ENCODE measurements at places on chromosomes 6 and 20. TPM values are rescaled to one million over a fixed set of nuclear protein-coding genes. Genes with fewer than 3 reads are reported as not detected.

- no peak for DNase-seq
- H3K4me3 ChIP-seq: no peak overlapping the region
Observed at GRCh38 chr20:370977-371754, 9.4 kb upstream of the TRIB3 start.

Gene GLP1R
- polyA plus RNA-seq: 0.05 TPM

Gene SLC12A5
- polyA plus RNA-seq: 0.93 TPM

Gene CCN5
- polyA plus RNA-seq: 3.4 TPM

DNA sequence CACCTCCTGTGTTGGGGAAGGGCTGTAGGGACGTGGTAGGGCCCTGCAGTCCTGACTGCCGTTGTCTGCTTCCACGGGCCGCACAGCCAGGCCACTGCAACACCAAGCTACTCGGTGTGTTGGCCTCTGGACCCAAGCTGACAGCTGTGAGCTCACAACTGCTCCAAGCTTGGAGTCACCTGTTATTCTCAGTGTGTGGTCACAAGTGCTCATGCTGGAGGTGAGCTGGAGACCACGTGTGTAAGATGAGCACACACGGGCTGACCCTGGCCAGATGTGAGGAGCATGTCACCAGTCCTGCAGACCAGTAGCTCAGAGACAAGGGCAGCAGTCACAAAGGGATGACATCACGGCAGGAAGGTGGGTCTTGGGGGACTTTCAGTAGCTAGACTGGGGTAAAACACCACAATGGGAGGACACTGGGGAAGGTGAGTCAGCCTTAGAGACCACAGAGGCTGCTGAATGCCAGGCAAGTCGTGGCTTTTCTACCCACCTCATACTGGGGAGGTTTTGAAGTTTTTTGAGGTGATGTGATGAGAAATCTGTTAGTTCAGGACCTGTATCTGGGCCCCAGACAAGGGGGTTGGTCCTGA, 87.3 kb downstream of the FAM120B start:
- DNase-seq: no peak
- no peak overlapping the region for H3K4me3 ChIP-seq
- no peaks in the 10 kb centered on the region for H3K27me3 ChIP-seq
- H3K27ac ChIP-seq: no peak overlapping the region

GRCh38 chr6:98980819-98981218, 33.1 kb upstream of the FBXL4 start:
- no peaks in the 10 kb centered on the region for H3K27me3 ChIP-seq
- no peak overlapping the region for H3K27ac ChIP-seq
- no peaks in the 10 kb centered on the region for H3K4me1 ChIP-seq
- no peaks in the 10 kb centered on the region for H3K36me3 ChIP-seq
- H3K4me3 ChIP-seq: no peak overlapping the region

Gene SMPDL3A
- polyA plus RNA-seq: 18.8 TPM

Gene ZNF831
- polyA plus RNA-seq: 0.15 TPM

DNA sequence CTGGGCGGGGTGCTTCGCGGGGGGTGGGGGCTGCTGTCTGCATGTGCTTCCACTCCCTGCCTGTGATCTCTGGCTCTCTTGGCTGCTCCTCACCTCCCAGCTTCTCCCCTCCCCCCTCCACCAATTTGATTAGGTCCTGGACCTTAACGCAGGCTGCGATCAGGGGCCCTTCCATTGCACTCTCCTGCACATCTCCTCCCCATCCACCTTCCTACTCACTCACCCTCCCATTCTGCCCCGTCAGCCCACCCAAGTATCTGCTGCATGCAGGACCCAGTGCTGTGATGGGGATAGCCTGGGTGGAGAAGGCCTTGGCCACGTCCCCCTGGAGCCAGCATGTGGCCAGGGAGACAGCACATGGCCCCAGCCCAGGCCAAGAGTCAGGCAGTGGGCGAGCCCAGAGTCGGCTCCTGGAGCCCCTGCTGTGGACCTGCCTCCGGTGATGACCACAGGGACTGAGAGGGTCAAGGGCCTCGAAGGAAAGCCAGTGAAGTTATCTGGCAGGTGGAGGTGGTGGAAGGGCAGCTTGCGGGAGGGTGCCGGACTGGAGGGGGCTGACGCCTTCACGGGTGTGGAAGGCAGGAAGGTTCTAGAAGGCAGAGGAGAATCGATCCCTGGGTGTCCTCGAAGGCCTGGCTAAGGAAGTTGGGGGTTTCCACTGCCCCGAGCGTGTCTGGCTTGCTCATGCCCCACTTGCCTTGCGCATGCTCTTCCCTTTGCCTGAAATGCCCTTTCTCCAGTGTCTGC, 40.7 kb downstream of the SRC start:
- no peak overlapping the region for H3K4me3 ChIP-seq
- H3K27ac ChIP-seq: no peak overlapping the region
- H3K36me3 ChIP-seq: peaks cover 36% of the 10 kb centered on the region
- DNase-seq: peak; percentile 6

Gene THBD
- polyA plus RNA-seq: 19.7 TPM

GRCh38 chr20:32108814-32109391, 611 bp upstream of the TM9SF4 start:
- H3K4me3 ChIP-seq: peak overlapping the region; percentile 96
- H3K27ac ChIP-seq: peak overlapping the region; percentile 99
- no peak for DNase-seq
- no peaks in the 10 kb centered on the region for H3K36me3 ChIP-seq

DNA sequence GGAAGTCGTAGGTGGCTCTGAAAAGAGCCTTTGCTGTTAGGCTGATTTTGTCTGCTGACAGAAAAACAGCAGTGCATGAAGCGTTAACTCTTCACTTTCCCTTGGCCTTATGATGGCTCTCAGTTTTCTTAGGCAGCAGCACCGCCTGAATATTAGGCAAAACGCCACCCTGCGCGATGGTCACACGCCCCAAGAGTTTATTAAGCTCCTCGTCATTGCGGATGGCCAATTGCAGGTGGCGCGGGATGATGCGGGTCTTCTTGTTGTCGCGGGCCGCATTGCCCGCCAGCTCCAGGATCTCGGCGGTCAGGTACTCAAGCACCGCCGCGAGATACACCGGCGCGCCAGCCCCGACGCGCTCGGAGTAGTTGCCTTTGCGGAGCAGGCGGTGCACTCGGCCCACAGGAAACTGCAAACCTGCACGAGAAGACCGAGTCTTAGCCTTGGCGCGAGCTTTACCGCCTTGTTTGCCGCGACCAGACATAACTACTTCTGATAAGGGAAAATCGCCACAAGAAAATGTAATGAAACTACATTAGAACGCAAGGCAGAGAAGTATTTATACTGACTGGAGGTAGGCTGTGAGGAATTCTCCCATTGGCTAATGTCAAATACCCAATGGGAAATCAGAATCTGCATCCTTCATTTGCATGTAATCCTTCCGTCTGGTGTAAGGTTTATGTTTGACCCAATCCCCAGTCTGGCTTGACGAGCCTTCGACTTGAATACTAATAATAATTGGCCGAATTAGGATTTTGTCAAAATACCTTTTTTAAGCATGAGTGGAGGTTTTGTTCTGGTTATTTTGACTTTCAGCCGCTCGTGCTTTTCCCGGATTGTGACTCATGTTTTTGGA, 53.9 kb upstream of the HFE start:
- no peaks in the 10 kb centered on the region for H3K36me3 ChIP-seq
- H3K4me3 ChIP-seq: peak overlapping the region; percentile 51
- H3K4me1 ChIP-seq: peaks cover 7% of the 10 kb centered on the region
- H3K27ac ChIP-seq: peak overlapping the region; percentile 94

DNA sequence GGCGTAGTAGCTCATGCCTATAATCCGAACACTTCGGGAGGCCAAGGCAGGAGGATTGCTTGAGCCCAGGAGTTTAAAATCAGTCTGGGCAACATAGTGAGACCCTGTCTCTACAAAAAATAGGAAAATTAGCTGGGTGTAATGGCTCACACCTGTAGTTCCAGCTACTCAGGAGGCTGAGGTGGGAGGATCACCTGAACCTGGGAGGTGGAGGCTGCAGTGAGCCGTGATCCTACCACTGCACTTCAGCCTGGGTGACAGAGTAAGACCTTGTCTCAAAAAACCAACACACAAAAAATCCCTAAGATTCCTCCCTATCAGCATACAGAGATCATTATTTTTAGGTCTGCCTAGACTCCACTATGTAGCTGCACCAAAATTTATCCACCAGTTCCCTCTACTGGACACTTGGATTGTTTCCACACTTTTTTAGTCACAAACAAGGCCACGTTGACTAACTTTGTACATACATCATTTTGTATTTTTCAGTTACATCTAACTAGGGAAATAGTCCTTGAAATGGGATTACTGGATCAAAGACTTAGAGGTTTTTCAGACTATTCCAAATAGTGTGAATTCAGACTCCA, 3.6 kb upstream of the PHF1 start:
- no peak overlapping the region for H3K27ac ChIP-seq
- H3K27me3 ChIP-seq: no peaks in the 10 kb centered on the region
- H3K4me3 ChIP-seq: no peak overlapping the region
- no peaks in the 10 kb centered on the region for H3K36me3 ChIP-seq
- peaks cover 19% of the 10 kb centered on the region for H3K4me1 ChIP-seq
- DNase-seq: no peak

DNA sequence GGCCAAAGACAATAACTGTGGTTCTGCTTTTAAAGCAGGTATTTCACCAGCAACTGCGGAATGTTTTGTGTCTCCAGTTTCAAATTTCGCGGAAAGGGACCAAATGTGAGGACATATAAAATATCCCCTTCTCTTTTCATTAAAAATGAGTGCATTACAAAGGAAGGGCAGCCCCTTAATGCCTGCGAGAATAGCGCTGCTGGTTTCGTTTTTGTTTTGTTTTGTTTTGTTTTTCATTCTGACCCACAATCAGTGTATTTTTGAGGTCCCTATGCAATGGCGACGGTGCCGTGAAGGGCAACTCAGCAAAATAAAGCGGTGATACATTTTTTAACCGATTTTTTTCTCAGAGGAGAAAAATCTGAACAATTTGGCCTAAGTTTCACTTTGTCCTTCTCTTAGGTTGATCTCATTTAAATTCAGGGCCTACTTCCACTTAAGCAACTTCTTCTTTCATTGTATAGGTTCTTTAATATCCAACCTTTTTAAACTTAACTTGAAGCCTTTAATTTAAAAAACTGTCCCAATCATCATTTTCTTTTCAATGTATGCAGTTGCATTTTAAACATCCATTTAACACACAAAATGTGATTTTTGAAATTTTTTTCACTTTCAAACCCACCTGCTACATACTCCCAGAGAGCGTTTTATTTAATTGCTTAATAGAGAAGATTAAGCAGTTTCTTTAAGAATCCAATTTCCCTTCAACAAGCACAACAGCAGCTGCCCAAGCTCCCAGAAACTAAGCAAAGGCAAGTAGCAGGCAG, 2.9 kb upstream of the HIVEP2 start:
- no peaks in the 10 kb centered on the region for H3K36me3 ChIP-seq
- H3K27ac ChIP-seq: peak overlapping the region; percentile 99
- H3K4me3 ChIP-seq: peak overlapping the region; percentile 94
- no peak for DNase-seq

Gene PTCRA
- polyA plus RNA-seq: not detected

GRCh38 chr6:169934699-169935347, 183.4 kb downstream of the ERMARD start:
- H3K36me3 ChIP-seq: no peaks in the 10 kb centered on the region
- DNase-seq: no peak
- H3K4me3 ChIP-seq: no peak overlapping the region
- H3K4me1 ChIP-seq: peaks cover 17% of the 10 kb centered on the region

DNA sequence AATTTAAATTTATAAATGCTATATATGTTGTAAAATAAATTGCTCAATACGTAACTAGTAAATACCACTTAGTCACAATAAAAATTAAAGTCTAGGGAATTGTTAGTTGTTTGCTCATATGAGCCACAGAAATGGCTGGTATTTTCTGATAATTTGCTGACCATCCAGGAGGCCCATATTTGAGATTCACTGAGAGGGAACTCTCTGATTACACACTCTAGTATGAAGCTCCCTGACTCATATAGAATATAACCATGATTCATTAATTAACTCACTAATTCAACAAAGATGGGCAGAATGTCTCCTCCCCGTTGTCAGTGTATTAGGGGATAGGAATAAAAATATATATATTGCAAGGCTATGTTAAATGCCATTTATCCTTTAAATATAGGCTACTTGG, 46.6 kb upstream of the TMEM30A start:
- no peaks in the 10 kb centered on the region for H3K27me3 ChIP-seq
- no peak overlapping the region for H3K27ac ChIP-seq
- no peak overlapping the region for H3K4me3 ChIP-seq

Gene ADGRF1
- polyA plus RNA-seq: 13.0 TPM

GRCh38 chr6:111283707-111284106, 196.4 kb downstream of the SLC16A10 start:
- H3K4me1 ChIP-seq: no peaks in the 10 kb centered on the region
- H3K27ac ChIP-seq: no peak overlapping the region
- no peaks in the 10 kb centered on the region for H3K27me3 ChIP-seq
- peaks cover 39% of the 10 kb centered on the region for H3K36me3 ChIP-seq

GRCh38 chr6:78089531-78089930, 436.7 kb downstream of the MEI4 start:
- H3K4me1 ChIP-seq: no peaks in the 10 kb centered on the region
- no peak for DNase-seq
- H3K27ac ChIP-seq: no peak overlapping the region

GRCh38 chr20:59429396-59429795, 129.0 kb downstream of the EDN3 start:
- H3K4me1 ChIP-seq: no peaks in the 10 kb centered on the region
- peaks cover 8% of the 10 kb centered on the region for H3K27me3 ChIP-seq

GRCh38 chr20:31602779-31603441, 2.2 kb upstream of the ID1 start:
- H3K27ac ChIP-seq: peak overlapping the region; percentile 94
- no peak overlapping the region for H3K4me3 ChIP-seq
- peak; percentile 76 for DNase-seq
- no peaks in the 10 kb centered on the region for H3K36me3 ChIP-seq

Gene MATN4
- polyA plus RNA-seq: not detected

DNA sequence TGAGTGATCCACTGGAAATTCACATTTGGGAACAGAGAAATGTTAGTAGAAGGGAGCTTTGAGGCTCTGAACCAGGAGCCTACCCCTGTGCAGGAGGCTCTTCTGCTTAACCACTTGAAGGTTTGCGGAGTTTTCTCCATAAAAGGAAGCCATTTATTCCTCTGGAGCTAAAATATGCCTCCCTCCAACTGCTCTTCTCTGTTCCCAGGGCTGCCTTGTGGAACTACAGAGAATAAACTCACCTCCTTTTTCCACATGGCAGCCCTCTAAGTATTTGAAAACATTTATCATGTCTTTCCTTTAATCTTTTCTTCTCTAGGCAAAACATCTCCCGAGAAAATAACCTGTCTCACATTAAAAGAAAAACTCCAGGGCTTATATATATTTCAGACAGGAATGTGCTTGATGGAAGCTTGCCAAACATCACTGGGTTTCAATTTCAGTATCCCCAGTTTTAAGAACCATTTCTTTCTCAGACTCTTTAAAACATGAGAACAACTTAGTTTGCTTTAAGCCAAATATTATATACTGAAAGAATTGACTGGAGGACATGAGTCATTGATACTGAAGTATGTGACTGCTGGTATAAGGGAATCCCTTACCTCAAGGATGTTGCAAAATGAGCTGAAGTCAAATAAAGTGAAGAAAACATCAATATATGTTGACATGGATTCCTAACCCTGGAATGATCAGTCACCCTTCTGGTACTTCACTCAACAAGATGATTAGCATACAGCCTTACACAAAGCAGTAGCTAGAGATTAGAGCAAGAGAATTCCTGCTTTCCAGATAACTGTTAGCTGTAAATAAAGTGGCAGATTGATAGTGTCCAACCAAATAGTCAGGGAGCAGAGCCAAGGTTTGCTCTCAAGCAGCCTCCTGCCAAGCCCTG, 74.0 kb downstream of the ZBTB2 start:
- no peaks in the 10 kb centered on the region for H3K36me3 ChIP-seq
- DNase-seq: peak; percentile 65
- no peaks in the 10 kb centered on the region for H3K27me3 ChIP-seq
- no peak overlapping the region for H3K4me3 ChIP-seq
- peak overlapping the region; percentile 29 for H3K27ac ChIP-seq
- H3K4me1 ChIP-seq: no peaks in the 10 kb centered on the region
